BE2C (cell line): ENCODE measurements at places on chromosomes 11 and 22.
A peak's percentile ranks its signal among the peaks of the same experiment; 100 is the strongest.

DNA sequence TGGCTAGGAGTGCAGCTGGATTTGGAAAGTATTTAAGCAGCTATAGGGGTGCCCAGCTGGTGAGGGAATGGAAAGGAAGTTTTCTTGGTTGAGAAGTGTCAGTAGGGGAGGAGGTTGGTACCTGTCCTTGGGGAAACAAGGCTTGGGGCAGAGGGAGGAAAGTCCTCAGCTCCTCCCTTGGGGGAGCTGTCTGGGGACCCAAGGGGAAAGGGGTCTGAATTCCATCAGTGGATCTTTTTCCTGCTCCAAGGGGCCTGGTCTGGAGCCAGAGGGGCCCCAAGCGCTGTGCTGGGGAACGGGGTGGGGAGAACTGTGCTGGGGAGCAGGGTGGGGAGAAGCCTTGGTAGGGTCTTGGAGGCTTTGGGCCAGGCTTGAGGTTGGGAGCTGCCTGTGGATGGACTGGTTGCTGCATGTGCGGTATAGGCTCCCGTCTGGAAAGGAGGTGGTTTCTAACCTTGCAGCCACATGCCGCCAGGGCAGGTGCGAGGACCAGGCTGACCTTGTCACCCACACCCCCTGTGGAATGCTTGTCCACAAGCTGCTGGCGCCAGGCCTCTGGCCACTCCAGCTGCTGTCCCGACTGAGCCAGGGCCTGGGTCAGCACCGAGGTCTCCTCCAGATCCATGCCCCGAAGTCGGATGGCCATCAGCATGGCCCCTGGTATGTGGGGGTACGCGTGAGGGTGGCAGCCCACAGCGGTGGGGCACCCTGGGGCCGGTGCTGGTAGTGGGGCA lies 963 bp downstream of the TYMP start:
- no peak for DNase-seq

GRCh38 chr11:130839981-130840666 lies 76.2 kb downstream of the SNX19 start:
- DNase-seq: no peak

GRCh38 chr11:62796281-62796680 lies 4.5 kb upstream of the TMEM223 start:
- no peak for DNase-seq

- peak; percentile 36 for DNase-seq
These were observed 157.7 kb downstream of the C11orf91 start for GRCh38 chr11:33542921-33543320.

GRCh38 chr11:76253416-76253815 lies 47.1 kb upstream of the WNT11 start:
- no peak for DNase-seq

- DNase-seq: no peak
These were observed 2.9 kb downstream of the FAM111A start for GRCh38 chr11:59145534-59145933.
